Upper lobe of left lung (tissue), 6 donors: ENCODE measurements at places on chromosomes 1 and 21. TPM values are rescaled to one million over a fixed set of nuclear protein-coding genes. Genes with fewer than 3 reads are reported as not detected.

The TRAF3IP3 gene
- total RNA-seq: 21.3 TPM

The PLEKHM2 gene
- total RNA-seq: 70.2 TPM

- no peak overlapping the region for H3K4me3 ChIP-seq
- no peaks in the 10 kb centered on the region for H3K36me3 ChIP-seq
- no peaks in the 10 kb centered on the region for H3K27me3 ChIP-seq
- no peak for DNase-seq
Measured at GRCh38 chr1:76238094-76238628, 163.6 kb downstream of the ST6GALNAC3 start.

- peaks cover 19% of the 10 kb centered on the region for H3K4me1 ChIP-seq
- no peak for DNase-seq
- H3K27ac ChIP-seq: no peak overlapping the region
- H3K27me3 ChIP-seq: no peaks in the 10 kb centered on the region
- peaks cover 39% of the 10 kb centered on the region for H3K36me3 ChIP-seq
Measured at GRCh38 chr21:44847261-44848056, 26.0 kb downstream of the PTTG1IP start.

DNA sequence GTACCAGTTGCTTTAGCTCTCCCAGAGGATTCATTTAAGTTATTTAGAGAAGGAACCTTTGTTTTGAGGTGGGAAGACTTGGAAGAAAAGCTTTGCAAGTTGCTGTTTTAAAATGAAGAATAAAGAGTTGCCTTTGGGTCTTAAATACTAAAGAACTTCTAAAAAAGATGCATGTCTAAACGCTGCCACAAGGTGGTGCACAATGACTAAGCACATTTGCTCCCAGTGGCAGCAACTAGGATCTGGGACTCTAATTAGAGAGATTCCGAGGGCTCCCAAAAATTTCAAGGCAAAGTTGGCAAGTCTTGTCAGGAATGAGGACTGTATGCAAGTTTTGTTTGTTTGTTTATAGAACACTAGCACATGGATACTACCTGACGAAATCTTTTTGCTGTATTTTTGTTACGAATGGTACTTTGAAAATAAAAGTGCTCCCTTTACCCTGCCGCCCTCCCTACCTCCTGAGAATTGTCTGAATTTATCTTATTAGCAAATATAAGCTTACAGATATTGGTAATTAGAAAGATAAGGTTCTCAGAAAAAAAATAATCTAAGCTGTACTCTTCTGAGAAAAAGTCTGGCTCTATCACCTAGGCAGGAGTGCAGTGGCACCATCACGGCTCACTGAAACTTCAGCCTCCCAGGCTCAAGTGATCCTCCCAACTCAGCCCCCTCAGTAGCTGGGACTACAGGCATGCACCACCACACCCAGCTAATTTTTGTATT is 121.8 kb downstream of the HFM1 start:
- no peaks in the 10 kb centered on the region for H3K27me3 ChIP-seq
- H3K4me1 ChIP-seq: no peaks in the 10 kb centered on the region
- no peaks in the 10 kb centered on the region for H3K36me3 ChIP-seq
- H3K4me3 ChIP-seq: no peak overlapping the region

GRCh38 chr1:40610156-40610555 is 55.3 kb downstream of the RIMS3 start:
- no peak overlapping the region for H3K4me3 ChIP-seq
- no peaks in the 10 kb centered on the region for H3K27me3 ChIP-seq
- no peak overlapping the region for H3K27ac ChIP-seq
- no peak for DNase-seq
- no peaks in the 10 kb centered on the region for H3K36me3 ChIP-seq

- H3K4me1 ChIP-seq: no peaks in the 10 kb centered on the region
- H3K27me3 ChIP-seq: no peaks in the 10 kb centered on the region
- H3K36me3 ChIP-seq: no peaks in the 10 kb centered on the region
Measured at GRCh38 chr1:245099401-245099800, 55.4 kb upstream of the KIF26B start.

GRCh38 chr1:198610362-198610761 is 28.5 kb upstream of the PTPRC start:
- no peaks in the 10 kb centered on the region for H3K4me1 ChIP-seq
- DNase-seq: no peak
- H3K36me3 ChIP-seq: no peaks in the 10 kb centered on the region
- H3K27ac ChIP-seq: no peak overlapping the region

- no peaks in the 10 kb centered on the region for H3K36me3 ChIP-seq
- H3K27me3 ChIP-seq: no peaks in the 10 kb centered on the region
- H3K4me1 ChIP-seq: no peaks in the 10 kb centered on the region
Measured at GRCh38 chr1:75861831-75862230, 65.1 kb downstream of the MSH4 start.

- no peaks in the 10 kb centered on the region for H3K36me3 ChIP-seq
- DNase-seq: peak; percentile 96
- peak within 1 kb of the TSS; percentile 80 for H3K4me3 ChIP-seq
- H3K27ac ChIP-seq: peak within 1 kb of the TSS; percentile 73
Measured at GRCh38 chr1:98661544-98662355, at the start of gene SNX7. TSS of gene SNX7 (plus strand) at chr1:98661721. CDS start at chr1:98661732, 11 bp downstream.

GRCh38 chr1:209398313-209398991 is 185.1 kb upstream of the CAMK1G start:
- no peak overlapping the region for H3K4me3 ChIP-seq
- H3K27ac ChIP-seq: no peak overlapping the region
- H3K27me3 ChIP-seq: no peaks in the 10 kb centered on the region
- peak; percentile 6 for DNase-seq
- no peaks in the 10 kb centered on the region for H3K4me1 ChIP-seq

- no peaks in the 10 kb centered on the region for H3K36me3 ChIP-seq
- no peak for DNase-seq
- no peaks in the 10 kb centered on the region for H3K27me3 ChIP-seq
- no peak overlapping the region for H3K27ac ChIP-seq
- no peak overlapping the region for H3K4me3 ChIP-seq
- H3K4me1 ChIP-seq: no peaks in the 10 kb centered on the region
Measured at GRCh38 chr1:209884249-209884648, 53.8 kb upstream of the SYT14 start.

DNA sequence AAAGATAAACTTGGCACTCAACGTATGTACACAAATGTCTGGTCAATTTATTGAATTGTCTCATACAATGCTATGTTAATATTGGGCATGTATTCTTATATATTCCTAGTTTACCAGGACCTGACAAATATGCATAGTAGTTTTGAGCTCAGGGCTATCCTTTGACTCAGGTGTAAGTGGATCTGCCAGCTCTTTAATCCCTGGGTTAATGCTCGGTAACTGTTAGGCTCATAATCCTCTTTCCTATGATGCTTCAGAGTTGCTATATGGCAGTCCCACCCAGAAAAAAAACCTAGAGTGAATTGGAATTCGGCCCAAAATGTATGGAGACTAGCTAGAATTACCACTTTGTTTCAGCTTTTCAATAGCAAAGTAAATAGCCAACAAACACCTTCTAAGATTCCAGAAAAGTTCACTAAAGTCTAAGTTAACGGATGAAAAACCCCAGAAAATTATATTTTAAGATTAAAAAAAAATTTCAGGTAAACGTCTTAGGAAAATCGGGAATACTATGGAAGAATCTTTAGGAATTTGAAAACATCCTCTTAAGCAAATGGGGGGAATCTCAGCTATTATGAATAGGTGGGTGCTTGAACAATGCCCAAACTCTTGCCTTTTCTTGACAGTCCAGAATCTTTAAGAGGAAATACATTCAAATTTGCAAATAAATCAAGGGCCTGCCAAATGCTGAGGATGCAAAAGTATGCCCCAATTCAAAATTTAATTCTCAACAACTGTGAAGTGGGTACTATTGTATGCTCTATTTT is 10.9 kb downstream of the H3-3A start:
- H3K36me3 ChIP-seq: peaks cover 64% of the 10 kb centered on the region
- no peak for DNase-seq
- no peak overlapping the region for H3K4me3 ChIP-seq
- H3K27me3 ChIP-seq: no peaks in the 10 kb centered on the region
- no peak overlapping the region for H3K27ac ChIP-seq
